EH (cell line): ENCODE measurements at places on chromosomes 5 and 9.

DNA sequence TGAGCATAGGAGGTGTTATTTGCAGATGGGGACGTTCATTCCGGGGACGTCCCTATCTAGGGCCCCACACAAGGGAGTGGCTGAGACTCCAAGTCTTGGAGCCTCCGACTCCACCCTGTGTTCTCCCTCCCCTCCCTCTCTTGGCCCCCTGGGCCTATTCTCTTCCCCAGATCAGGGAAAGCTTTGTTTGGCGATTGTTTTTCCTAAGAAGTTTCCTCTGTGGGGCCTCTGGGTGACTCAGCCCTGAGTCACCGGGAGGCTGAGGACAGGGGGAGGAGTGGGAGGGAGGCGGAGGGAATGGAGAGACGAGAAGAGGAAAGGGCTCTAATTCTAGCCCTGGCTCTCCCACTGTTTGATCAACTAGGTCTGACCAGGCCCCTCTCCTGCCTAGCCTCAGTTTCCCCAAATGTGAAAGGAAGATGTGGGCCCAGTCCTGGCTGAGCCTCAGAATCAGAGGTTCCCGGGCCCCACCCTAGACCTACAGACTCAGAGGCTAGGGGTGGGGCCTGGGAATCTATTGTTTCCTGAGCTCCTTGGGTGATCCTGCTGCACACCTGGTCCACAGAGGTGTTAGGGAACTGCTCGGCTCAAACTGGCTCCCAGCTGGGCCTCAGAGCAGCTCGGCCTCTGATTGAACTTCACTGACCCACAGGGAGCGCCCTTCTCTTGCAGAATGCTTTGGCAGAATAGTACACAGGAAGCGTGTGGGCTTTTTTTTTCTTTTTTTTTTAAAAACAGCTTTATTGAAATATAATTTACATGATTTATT is 19.2 kb downstream of the GSN start:
- peak; percentile 96 for DNase-seq

DNA sequence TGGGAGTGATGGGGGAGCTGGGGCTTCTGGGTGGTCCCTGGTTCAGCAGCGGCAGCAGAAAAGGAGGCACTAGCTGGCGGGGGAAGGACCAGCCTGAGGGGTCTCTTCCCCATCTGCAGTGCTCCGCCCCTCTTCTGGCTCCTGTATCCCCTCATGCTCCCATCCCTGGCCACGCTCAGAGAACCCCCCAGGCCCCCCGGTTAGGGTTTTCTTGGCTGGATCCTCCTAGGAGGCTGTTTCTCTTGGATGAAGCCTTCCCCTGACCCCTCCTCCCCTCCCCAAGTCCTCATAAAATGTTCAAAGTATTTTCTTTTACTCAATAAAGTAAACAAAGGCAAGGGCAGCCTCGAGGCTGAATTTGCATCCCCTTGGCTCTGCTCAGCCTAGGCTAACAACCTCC is 60.8 kb downstream of the FGF18 start:
- no peak for DNase-seq

DNA sequence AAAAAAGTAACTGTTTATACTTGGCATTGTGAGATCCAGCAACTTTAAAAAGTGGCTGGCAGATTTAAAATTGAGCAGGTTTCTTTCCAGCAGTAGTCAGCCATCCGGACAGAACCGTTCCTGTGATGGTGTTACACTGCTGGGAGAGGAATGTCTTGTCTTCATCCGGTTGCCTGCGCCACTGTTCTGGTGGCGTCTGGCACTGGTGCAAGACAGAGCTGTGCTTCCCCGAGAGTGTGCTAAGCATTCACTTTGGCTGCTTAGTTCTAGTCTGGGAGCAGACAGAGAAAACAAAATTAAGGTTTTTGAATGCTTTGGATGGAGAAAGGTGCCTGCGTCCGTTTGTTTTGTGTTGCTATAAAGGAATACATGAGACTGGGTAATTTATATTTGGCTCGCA is 35.5 kb upstream of the CREBRF start:
- no peak for DNase-seq

DNA sequence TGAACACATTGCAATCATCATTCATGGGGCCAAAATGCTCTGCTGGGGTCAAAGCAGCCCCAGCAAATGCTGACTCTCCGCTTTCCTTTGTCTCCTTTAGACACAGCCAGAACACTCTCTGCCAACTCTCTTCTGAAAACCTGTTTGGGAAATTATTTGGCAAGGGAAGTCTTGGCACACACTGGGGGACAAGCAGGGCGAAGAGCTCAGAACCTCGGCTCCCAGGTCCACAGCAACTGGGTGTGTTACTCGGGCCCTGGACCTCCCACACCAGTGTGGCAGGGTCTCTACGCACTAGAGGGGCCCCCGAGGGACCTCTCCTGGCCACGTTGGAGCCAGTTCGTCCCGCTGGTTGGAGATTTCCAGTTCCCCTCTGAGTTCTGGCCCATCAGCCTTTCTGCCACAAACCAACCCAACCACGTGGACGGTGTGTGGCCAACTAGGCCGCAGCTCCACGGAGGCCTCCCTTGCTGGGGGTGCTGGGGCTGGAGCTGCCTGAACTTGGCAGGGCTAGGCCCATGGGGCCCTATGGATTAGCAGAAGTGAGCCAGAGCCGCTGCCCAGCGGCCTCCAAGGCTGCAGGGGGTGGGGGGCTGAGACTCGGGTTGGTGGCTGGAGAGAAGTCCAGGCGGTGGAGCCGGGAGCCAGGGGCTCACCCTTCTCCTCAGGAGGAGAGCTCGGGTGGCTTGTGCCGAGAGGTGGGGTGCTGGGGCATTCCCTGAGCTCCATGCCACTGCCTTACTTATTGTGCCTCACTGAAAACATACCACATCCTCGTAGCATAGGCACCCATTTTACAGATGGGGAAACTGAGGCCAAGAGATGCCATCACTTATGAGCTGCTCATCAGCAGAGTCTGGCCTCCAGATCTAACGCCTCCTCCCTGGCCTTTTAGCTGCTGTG is 46.8 kb upstream of the RNU6ATAC start:
- DNase-seq = no peak

DNA sequence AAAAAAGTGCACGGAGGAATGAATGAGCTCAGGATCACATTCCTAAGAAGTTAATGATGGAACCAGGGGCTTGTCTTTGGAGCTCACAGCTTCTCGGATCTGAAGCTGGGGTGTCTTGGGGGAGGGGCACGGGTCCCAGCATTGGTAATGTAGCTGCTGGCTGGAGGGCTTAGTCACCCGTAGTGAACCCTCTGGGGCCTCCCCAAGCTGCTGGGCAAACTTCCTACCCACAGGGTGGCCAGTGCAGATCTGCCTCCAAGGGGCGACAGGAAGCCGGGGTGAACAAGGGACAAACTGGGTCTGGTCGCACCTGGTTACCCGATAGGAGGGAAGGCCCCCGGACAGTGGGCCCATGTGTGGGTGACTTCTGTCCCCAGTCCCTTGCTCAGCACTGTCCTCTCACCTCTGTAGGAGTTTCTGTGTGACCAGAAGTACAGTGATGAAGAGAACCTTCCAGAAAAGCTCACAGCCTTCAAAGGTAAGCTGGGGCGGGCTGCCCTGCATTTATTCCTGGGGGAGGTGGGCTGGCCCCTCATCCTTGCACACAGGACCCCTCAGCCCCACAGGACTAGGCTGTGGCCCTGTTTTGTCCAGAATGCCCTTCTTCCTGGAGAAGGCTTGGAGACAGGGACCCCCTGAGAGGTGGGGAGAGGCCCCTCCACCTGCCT is 14.1 kb upstream of the NUP214 start:
- no peak for DNase-seq

DNA sequence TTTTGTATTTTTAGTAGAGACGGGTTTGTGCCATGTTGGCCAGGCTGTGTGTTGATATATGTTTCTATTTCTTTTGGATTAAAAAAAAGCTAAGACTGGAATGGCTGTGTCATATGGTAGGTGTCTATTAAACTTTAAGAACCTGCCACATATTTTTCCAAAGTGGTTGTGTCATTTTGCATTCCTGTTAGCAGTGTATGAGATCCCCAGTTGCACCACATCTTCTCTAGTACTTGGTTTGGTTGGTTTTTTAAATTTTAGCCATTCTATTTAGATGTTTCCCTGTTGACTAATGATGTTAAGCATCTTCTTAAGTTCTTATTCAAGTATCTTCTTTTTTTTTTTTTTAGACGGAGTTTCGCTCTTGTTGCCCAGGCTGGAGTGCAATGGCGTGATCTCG is 36.2 kb upstream of the MEGF9 start:
- peak; percentile 47 for DNase-seq

GRCh38 chr9:117278471-117279035 is 136.3 kb downstream of the ASTN2 start:
- no peak for DNase-seq

GRCh38 chr5:34657988-34658387 is 1.9 kb downstream of the RAI14 start:
- DNase-seq = peak; percentile 70
